ENCODE measurements at places on chromosomes 3 and 15.

DNA sequence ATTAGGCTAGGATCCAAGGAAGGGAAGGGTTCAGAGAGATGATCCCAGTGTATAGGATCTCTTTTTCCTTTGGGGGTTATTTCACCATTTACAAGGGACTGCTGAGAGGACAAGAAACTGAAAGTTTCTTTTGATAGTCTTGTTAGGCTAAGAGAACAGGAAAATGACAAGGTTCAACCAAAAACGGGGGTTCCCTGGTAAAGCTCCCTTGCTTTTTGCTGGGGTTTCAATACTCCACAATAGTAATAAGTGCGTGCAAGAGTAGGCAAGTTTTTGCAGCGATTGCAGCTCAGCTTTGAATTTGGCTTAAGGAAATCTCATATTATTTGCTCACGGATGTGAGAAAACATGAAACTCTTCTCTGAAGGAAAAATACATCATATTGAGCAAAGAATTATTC, 18.8 kb upstream of the SUSD5 start:
- DNase-seq = no peak

- no peak for DNase-seq
Observed at GRCh38 chr3:59127071-59127470, 77.2 kb upstream of the CFAP20DC start.

GRCh38 chr3:152729906-152730305, 105.0 kb upstream of the P2RY1 start:
- DNase-seq = no peak

DNA sequence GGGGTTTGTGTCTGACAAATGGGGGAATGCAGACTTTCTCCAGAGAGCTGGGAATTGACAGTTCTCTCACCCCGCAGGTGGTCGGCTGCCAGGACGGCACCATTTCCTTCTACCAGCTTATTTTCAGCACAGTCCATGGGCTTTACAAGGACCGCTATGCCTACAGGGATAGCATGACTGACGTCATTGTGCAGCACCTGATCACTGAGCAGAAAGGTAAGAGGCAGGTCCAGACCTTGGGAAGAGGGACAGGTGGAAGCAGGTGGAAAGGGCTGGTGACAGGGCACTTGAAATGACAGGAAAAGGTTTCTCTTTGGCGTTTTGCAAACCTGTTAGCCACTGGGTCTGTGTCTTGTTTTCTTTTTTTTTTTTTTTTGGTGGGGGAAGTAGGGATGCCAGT, 36.6 kb downstream of the IFT122 start:
- DNase-seq = no peak

GRCh38 chr15:51907136-51907862, 64.3 kb downstream of the LEO1 start:
- DNase-seq = no peak

DNA sequence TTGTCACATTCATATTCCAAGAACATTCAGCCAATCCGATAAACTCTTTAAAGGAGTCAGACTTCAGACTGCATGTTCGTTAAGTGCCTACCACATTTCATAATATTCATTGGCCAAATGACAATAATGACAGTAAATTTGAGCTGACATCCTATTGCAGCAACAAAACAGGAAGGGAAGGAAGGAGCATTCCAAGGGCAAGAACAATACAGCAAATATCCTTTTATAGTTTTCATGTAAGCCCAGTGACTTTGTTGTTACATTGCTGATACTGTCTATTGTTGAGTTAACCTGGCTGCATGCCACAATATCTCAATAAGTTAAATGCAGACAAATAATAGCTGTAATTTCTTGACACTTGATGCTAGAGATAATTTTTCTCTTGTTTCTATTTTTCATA, 16.4 kb upstream of the CBLB start:
- DNase-seq = no peak

Data from activated CD4-positive, alpha-beta T cell treated with anti-CD3 and anti-CD28 coated beads, Interleukin-2, amount 10 ng/mL, durations not matched to agents 24 days and 14 days (primary cell).